ENCODE measurements at places on chromosomes 6 and 20. TPM values are rescaled to one million over a fixed set of nuclear protein-coding genes. Genes with fewer than 3 reads are reported as not detected.

The SIRPB2 gene
- total RNA-seq = 0.28 TPM

The SLC35F1 gene
- 10.0 TPM for total RNA-seq

The SPATA25 gene
- total RNA-seq = 3.0 TPM

The ZKSCAN4 gene
- 6.6 TPM for total RNA-seq

The CFAP61 gene
- 0.61 TPM for total RNA-seq

DNA sequence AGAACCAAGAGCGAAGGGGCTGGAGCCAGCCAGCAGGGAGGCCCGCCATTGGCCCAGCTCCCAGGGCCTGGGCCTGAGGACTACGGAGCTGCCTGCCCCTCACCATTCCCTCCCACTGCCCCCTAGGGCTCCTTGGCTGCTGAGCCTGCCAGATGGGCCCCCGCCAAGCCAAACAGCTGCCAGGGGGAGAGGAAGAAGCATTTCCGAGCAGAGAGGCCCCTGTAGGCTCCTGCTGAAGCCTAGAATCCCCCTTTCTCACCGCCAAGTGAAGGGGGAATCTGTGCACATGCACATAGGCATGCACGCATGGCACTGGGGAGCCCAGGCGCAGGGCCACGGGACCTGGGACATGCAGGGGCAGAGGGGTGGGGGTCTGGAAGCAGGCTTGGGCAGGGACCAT, 28.5 kb upstream of the MRPS18A start:
- no peaks in the 10 kb centered on the region for H3K4me1 ChIP-seq
- H3K36me3 ChIP-seq = no peaks in the 10 kb centered on the region
- H3K27me3 ChIP-seq = no peaks in the 10 kb centered on the region
- H3K27ac ChIP-seq = no peak overlapping the region

DNA sequence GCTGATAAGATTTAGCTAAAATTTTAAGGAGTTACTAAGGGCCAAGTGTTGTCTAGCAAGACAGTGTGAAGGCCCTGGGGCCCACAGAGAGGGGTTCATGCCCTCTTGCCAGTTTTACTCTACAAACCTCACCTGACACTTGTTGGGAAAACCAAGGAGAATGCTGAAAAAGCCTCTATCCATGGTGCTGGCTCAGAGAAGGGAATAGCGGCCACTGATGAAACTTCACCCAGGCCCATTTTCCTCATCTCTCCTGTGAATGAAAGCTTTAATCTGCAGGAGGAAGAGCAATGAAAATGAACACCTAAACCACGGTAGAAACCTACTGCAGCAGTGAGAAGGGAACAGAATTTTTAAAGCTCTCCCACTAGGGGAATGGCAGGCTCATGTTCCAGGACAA, 317.3 kb upstream of the CNR1 start:
- no peaks in the 10 kb centered on the region for H3K27me3 ChIP-seq
- H3K36me3 ChIP-seq = no peaks in the 10 kb centered on the region
- no peak overlapping the region for H3K4me3 ChIP-seq
- H3K27ac ChIP-seq = no peak overlapping the region

- no peaks in the 10 kb centered on the region for H3K4me1 ChIP-seq
- no peak for DNase-seq
- H3K4me3 ChIP-seq = no peak overlapping the region
- H3K27ac ChIP-seq = no peak overlapping the region
Observed at GRCh38 chr6:43934183-43934802, 164.3 kb downstream of the VEGFA start.

- H3K27me3 ChIP-seq = no peaks in the 10 kb centered on the region
- no peaks in the 10 kb centered on the region for H3K4me1 ChIP-seq
- no peak for DNase-seq
- H3K4me3 ChIP-seq = no peak overlapping the region
Observed at GRCh38 chr20:4775322-4776078, 53.8 kb downstream of the PRND start.

DNA sequence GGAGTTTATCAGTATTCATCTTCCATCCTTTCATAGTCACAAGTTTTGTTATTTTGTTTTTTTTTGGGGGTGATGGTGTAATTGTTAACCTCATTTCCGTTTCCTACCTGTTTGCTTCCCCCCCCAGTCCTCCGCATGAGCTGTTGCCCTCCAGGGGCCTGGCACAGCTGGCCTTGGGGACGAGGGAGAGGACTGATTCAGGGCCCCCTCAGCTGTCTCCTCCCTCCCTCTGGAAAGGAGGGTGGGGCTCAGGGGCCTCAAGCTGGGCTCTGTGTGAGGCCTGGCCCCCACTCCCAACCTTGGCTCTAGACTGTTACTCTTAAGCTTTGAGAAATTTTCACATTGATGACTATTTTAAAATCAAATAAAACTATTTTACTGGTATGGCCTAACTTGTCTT, 4.0 kb downstream of the LRRC73 start:
- peaks cover 7% of the 10 kb centered on the region for H3K4me1 ChIP-seq
- H3K27me3 ChIP-seq = peaks cover 13% of the 10 kb centered on the region
- H3K27ac ChIP-seq = no peak overlapping the region
- no peak overlapping the region for H3K4me3 ChIP-seq

DNA sequence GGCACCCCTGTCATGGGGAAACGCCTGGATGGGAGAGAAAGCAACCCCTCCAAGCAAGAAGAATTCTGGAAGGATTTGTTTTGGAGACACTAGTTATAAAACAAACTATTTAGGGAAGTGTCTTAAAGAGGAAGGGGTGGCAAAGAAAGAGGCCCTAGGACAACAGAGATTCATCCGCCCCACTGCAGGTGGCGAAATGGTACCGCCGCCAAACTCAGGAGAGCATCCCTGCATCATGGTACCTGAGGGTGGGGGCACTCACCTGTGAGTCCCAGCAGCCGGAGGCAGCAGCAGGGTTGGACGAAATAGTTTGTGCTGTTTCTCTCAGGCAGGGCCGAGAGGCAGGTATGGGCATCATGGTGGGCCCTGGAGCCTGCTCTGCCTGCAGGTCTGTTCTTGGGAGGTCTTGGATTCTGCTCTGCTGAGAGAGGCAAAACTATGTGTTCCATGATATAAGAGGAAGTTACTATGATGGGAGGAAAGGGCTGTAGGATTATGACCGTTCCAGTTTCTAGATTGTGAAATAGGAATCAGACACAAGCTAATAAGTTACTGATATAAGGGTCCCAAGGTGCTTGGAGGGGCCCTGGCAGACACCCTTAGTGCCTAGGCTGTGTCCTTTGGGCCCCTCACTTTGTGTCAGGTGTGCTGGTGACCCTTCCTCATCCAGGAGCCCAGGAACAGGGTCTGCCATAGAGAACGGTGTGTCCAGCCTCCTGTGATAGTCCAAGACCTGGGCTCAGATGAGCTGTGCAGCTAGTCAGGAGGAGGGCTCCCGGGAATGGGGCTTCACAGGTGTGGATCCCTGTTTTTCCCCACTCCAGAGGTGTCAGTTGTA, 20.4 kb downstream of the SIRPD start:
- no peaks in the 10 kb centered on the region for H3K36me3 ChIP-seq
- no peak overlapping the region for H3K27ac ChIP-seq
- no peaks in the 10 kb centered on the region for H3K27me3 ChIP-seq
- DNase-seq = no peak
- no peak overlapping the region for H3K4me3 ChIP-seq

DNA sequence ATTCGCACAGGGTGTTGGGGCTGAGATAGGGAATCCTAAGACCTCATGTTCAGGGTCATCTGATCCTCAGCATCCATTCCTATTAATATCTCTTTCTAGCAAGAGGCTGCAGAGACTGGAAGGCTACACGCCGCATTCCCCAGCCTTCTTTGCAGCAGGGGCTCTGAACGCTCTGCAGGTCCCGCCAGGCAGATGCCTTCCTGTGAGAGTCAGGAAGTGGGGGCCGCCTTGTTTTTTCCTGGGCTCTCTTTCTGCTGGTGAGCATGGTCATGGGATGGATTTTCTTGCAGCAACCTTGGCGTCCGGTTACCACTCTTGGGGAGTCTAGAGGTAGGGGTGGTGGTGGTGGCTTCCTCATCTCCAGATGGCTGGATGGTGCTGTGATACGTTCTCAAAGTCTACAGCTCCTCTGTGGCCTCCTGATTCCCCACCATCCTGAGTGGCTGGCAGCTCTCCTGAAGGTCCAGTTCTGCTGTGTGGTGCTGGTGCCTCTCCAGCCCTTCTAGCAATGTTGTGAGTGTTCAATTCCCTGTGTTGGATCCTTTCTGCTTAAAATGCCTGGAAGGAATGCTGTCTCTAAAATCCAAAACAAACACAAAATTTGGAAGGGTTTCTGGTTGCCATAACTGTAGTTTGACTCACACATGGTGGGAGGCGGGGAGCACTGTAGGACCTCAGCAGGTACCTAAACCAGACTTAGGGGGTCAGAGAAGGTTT, 111.9 kb downstream of the CEBPB start:
- no peak overlapping the region for H3K27ac ChIP-seq
- no peaks in the 10 kb centered on the region for H3K27me3 ChIP-seq
- H3K4me1 ChIP-seq = no peaks in the 10 kb centered on the region
- no peak for DNase-seq

DNA sequence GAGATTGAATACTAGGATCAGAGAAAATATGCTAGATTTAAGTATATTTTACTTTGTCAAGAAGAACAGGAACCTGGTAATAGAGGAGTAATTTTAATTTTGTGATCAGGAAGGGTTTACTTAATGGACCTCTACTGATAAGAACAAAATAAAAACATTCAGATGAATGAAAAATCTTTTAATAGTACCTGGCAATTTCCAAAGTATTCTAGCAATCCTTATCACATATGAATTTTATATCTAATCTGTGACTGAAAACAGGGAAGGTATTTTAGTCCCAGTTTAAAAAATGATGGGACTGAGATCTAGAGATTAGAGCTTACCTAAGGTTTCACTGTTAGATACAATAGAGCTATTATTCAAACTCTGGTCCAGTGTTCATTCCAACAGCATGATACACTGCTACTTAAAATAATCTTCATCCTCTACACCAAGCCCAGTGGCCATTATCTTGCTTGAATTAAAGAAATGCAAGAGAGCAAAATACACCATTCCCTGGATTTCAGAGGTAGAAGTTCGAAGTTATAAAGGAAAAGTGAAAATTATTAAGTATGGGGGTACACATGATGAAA, 13.5 kb downstream of the SLC17A5 start:
- no peak overlapping the region for H3K4me3 ChIP-seq
- H3K27ac ChIP-seq = no peak overlapping the region
- H3K36me3 ChIP-seq = no peaks in the 10 kb centered on the region
- DNase-seq = no peak
